Left ventricle myocardium inferior (tissue), 1 donor: ENCODE measurements at places on chromosomes 16 and 17. TPM values are rescaled to one million over a fixed set of nuclear protein-coding genes. Genes with fewer than 3 reads are reported as not detected.

DNA sequence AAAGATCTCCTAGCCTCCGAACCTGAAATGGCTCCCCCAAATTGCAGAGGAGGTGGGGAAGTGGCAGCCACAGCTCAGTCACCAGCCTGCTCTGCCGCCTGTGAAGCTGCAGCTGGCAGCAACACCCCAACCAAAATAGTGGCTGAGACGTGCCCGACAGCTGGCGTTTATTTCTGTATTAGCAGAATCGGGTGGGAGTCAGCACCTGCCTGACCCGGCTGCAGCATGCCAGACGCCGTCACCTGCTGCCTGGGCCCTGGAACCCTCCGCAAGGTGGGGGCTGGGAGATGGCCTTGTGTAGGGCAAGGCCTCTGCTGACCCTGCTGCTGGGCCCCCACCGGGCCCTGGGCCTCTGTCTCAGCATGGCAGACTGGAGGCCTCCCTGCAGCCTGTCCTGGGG is 17.5 kb upstream of the PABPN1L start:
- DNase-seq = no peak

DNA sequence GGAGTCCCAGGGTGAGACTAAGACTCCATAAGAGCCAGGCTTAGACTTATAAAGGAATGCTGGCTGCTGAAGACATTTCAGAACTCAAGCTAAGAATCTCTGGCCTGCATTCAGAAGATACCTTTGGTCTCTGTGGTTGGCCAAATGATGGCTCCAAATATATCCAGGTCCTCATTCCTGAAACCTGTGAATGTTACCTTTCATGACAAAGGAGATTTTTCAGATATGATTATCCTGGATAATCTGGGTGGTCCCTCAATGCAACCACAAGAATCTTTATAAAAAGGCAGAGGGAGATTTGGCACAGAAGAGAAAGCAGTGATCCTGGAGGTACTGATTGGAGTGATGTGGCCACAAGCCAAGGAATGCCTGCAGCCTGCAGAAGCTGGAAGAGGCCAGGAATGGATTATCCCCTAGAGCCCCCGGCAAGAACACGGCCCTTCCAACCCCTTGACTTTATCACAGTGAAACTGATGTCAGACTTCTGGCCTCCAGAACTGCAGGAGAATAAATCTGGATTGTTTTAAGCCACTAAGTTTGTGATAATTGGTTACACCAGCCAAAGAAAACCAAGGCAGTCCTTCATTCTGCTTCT is 253.3 kb downstream of the SLC39A11 start:
- no peak for DNase-seq

GRCh38 chr16:86821895-86822294 is 243.5 kb downstream of the FOXL1 start:
- DNase-seq = no peak

DNA sequence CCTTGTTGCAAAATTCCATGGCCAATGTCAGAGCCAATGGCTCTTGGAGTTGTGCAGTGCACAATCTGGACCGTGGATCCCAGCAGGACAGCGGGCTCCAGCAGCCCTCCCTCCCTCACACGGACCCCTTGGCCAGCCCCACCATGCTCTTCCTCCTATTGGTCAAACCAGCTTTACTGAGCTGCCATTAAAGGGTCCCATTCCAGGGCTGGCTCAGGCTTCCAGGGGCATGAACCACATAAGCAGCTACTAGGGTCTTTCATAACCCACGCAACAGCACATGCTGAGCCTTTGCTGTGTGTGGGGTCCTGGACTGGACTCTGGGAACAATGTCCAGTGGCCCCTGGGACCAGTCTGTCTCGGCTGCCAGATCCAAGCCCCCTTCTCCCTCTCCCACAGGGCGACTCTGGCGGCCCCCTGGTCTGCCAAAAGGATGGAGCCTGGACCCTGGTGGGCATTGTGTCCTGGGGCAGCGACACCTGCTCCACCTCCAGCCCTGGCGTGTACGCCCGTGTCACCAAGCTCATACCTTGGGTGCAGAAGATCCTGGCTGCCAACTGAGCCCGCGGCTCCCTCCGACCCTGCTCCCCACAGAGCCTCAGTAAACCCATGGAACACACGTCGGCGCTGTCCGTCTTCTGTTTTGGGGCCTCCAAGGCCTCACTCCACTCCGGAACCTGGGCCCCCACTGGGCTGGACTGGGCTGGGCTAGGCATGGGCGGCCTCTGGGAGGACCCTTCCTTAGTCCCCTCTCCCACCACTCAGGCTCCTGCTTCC is 5.7 kb downstream of the CTRB1 start:
- DNase-seq = no peak

GRCh38 chr17:18229254-18229653 is 3.8 kb downstream of the LLGL1 start:
- DNase-seq = no peak

DNA sequence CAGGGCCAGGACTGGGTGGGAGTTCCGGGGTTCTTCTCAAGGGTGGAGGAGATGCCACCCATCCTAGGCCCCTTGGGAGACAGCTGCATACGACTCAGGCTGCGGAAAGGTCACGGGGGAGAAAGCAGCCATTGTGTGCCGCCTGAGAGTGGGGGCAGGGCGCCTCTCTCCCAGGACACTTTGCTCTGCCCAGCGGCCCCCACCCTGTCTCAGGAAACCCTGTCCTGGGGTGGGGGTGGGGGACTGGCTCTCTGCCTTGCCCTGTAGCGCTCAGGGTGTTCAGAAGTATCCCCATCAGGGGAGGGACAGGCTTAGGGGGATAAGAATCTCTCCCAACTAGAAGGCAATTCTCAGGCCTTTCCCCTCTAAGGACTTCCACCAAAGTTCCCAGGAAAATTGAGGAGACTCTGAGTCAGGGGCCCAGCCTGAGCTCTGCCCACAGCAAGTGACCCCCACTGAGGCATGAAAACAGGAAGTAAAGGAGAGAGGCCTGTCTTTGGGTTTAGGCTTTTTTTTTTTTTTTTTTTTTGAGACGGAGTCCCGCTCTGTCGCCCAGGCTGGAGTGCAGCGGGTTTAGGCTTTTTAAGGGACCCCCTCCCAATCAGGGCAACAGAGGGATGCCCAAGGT is 4.9 kb downstream of the GIT1 start:
- DNase-seq = peak; percentile 55

DNA sequence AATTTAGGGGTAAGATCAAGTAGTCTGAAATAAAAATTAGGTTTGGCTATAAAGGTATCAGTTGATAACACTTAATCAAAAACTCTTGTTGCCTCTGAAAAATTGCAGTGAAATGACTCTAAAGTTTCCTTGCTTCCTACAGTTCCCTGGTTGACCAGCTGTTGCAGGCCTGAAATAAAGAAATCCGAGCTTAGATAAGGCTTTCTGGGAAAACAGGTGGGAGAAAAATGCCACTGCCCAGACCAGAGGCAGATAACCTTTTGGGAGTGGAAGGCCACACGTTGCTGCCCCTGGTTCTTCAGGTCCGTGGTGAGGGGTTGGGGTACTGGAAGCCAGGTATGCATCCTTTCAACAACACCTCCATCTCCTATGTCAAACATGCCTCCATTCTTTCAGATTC is 111.3 kb downstream of the HS3ST3A1 start:
- no peak for DNase-seq

GRCh38 chr17:76138896-76139752 is 1.9 kb downstream of the FOXJ1 start:
- DNase-seq = no peak

Gene CD7
- 0.47 TPM for total RNA-seq

Gene ATP2A3
- total RNA-seq = 8.6 TPM

DNA sequence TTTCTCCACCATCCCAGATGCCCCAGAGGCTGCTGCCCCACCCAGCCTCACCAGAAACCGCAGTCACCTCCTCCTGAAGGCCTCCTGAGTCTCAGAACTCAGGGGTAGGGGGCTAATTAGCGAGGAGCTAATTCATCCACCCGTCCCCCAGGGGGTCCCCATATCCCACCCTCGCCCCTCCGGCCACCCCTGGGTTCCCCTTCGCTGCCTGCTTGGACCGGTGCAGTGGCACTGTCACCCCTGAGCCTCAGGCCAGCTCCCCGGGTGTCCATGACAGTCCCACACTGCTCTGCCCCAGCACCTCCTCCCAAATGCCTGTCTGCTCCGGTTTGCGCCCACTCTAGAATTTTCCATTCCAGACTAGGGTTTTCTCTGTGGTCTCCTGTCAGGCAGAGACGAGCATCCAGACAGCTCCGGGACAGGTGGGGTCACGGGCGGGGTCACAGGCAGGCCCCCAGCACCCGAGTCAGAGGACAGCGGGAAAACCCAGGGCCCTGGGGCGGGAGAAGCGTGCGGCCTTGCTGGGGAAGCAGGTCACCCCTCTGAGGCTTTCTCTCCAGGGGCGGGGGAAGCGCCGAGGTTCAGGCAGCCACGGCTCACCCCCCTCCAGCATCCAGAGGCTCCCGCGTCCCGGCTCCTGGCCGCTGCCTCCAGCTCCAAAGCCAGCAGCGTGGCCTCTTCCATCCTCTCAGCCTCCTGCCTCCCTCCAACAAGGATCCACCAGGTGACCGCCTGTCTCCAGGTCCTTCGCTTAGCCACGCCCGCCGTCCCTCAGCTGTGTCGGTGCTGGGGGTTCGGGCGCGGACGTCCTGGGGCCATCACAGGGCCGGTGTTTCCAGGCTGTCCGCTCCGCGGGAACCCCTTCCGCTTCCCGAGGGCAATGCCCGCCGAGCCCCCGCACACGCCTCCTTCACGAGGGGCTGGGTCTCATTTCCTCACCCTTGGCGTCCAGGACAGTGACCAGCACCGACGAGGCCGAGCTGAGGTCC is 3.1 kb upstream of the PERCC1 start:
- no peak for DNase-seq

Gene CDRT15L2
- not detected for total RNA-seq

DNA sequence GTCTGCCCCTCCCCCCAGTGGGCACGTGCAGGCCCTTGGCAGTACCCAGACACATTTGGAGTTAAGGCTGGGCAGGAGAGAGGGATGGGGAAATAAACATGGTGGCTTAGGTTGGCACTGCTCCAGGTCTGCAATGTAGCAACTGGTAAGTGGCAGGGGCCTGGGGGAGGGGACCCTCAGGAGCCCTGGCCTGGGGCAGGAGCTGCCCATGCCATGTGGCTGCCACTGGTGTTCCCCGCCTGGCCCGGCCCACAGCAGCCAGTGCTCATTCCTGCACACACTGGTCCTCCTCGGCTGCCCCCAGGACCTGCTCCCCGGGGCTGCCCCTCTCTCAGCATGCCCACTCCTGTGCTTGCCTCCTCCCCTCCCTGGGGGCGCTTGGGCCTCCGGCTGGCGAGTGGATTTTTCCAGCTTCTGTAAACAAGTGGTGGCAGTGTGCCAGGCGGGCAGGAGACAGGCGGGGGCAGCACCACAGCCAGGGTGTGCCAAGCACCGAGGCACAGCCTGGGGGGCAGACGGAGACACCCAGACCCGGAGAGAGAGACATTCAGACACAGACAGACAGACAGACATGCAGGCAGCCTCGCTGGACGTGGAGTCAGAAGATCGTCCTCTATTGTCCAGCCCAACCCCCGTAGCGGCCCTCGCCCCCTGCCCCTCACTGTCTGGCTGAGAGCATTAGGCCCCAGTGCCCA is 9.4 kb downstream of the THRA start:
- peak; percentile 76 for DNase-seq

Gene CRHR1
- total RNA-seq = not detected

GRCh38 chr17:22463110-22463850 is 771.0 kb downstream of the KCNJ18 start:
- no peak for DNase-seq

DNA sequence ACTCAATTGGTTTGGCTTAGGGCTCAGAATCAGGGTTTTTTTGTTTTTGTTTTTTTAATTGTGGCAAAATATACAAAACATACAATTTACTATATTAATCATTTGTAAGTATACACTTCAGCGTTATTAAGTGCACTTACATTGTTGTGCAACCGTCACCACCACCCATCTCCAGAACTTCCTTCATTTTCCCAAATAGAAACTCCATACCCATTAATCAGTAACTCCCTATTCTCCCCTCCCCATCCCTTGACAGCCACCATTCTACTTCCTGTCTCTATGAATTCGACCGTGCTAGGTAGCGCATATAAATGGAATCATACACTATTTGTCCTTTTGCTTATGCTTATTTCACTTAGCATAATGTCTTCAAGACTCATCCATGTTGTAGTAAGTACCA is 45.2 kb upstream of the DHX40 start:
- no peak for DNase-seq

DNA sequence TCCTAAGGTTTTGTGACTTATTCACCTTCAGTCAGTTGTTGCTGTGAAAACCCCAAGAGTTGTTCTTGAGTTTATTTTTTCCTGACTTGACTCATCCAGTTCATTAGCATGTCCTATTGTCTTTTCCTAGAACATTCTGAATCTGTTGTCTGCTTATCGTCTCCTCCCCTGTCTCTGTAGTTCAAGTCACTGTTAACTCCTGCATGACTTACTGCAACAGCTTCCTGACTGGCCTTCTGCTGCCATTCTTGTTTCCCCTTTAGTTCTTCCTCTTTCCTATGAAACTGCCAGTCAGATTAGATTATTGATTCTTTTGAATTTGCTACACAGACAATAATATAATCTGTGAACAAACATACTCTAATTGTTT is 161.5 kb downstream of the FTO start:
- DNase-seq = no peak

Gene GDPD1
- 2.9 TPM for total RNA-seq

DNA sequence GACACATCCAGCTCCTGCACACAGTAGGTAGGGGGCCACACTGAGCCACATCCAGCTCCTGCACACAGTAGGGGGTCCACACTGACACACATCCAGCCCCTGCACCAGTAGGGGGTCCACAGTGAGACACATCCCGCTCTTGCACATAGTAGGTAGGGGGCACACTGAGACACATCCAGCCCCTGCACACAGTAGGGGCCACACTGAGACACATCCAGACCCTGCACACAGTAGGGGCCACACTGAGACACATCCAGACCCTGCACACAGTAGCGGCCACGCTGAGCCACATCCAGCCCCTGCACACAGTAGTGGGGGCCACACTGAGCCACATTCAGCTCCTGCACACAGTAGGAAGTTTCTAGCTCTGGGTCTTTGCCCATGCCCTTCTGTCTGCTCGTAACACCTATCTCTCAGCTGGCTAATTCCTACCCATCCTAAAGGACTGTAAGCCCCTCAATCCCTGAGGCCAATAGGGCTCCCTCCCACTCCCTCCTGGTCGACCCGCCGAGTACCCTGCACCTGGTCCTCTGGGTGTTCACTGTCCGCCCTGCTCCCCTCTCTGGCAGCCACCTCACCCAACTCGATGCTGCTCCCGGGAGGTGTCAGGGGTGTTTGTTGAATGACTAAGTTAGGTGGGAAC is 9.4 kb upstream of the ATP2A3 start:
- no peak for DNase-seq

GRCh38 chr17:28946239-28946638 is 5.1 kb downstream of the PHF12 start:
- DNase-seq = no peak

Gene CXCL16
- 3.1 TPM for total RNA-seq
